ENCODE measurements at places on chromosomes 12 and 14. TPM values are rescaled to one million over a fixed set of nuclear protein-coding genes. Genes with fewer than 3 reads are reported as not detected.

Gene SIX1
- 6.2 TPM for total RNA-seq

Gene PLEKHG7
- total RNA-seq = not detected

Gene SPRYD3
- 31.6 TPM for total RNA-seq

Gene FBLN5
- total RNA-seq = 5.7 TPM

Gene CYP46A1
- 0.25 TPM for total RNA-seq

Gene CLSTN3
- 16.0 TPM for total RNA-seq

Gene MARCHF9
- total RNA-seq = 7.3 TPM

Gene LHX5
- total RNA-seq = not detected
